NCI-H446 treated with DMSO at 0.1 percent for 48 hours (cell line): ENCODE measurements at places on chromosomes 11 and 22.

- DNase-seq = no peak
Measured at GRCh38 chr22:32376681-32377080, 19.0 kb downstream of the RFPL3 start.

DNA sequence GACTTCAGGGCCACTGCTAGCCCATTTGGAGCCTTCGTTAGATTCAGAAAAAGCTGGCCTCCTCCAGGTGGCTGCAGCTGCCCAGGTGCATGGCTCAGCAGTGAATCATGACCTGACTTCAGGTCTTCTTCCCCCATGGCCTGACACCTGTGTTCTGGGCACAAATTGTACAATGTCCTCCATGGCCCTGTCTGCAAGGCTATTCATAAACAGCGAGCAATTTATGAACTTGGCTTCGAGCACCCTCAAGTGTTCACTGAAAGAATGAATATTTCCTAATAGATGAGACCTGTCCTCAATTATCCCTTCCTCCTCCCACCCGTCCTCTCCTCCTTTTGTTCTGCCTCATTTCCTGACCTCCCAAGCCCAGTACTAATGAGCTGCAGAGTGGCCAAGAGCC lies 12.2 kb upstream of the VPS37C start:
- DNase-seq = peak; percentile 6

DNA sequence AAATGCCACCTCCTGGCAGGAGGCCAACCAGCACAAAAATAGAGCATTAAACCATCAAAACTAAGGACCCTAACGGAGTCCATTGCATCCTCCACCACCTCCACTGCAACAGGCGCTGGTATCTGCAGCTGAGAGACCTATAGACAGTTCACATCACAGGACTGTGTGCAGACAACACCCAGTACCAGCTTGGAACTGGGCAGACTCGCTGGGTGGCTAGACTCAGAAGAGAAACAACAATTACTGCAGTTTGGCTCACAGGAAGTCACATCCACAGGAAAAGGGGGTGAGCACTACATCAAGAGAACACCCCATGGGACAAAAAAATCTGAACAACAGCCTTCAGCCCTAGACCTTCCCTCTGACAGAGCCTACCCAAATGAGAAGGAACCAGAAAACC lies 11.6 kb upstream of the TMEM45B start:
- DNase-seq = no peak

DNA sequence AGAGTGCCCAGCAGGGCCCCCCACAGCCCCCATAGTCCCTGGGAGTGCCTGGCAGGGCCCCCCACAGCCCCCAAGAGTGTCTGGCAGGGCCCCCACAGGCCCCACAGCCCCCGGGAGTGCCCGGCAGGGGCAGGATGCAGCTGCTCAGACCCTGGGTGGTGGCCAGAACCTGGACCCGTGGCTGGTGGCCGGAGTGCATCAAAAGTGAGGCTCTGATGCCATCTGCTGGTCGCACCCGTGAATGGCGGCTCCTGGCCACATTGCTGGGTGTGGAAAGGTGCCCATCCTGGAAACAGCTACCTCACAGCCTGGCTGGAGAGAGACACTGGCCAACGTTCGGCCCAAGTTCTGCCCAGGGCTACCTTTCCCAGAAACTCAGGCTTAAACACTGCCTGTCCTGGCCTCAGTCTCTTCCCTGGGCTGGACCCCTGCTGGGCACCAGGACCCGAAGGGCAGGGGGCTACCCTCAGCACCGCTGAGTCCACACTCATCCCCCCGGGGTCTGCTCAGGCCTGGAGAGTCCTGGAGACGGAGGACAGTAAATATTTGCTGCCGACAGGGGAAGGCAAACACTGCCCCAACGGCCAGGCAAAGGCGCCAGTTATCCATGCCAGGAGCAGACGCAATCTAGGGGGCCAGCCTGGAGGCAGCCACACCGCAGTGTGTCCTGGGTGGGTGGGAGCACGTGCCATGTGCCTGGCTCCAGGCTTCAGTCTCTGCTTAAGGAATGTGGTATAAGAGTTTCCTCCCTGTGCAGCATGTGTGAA lies 4.4 kb downstream of the INS start:
- no peak for DNase-seq

DNA sequence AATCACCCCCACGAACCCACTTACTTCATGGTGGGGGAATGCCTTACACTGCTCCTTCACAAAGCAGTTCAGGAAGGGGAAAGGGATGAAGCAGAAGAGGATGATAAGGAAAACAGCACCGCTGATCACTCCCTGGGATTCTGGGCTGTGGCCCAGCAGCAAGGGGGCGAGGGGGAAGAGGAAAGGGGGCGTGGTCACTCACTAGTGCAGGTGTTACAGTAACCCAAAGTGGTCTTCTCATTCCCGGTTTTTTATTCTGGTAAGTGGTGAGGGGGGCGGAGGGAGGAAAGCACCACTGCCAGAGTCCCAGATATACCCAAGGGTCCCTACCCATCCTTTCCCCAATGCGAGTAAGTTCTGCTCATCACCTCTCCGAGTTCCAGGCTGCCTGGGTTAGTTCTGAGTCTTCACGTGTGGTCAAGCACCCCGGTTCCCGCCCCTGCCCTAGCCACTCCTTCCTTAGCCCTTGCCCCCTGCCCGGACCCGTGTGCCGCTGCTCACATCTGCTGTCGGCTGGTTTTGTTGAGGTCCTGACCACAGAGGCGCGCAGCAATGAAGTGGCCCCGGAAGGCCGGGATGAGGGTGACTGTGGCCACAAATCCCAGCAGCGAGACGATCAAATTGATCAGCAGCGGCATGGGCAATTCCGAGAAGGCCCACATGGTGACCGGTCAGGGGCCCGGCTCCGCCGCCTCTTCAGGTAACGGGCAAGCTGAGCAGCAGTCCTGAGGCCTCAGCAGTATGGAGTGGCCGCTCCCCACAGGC lies 477 bp downstream of the DPAGT1 start:
- no peak for DNase-seq

DNA sequence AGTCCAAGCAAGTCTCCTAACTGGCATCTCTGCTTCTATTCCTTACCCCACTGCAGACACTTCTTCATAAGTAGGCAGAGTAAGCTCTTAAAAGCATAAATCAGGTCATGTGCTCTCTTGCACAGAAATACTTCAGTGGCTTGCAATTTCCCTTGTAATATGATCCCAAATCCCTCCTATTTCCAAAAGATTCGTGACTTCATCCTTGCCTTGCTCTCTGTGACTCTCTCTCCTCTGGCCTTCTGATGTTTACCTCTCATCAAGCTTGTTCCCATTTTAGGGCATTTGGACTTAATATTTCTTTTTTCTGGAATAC lies 37.4 kb upstream of the NCR3LG1 start:
- DNase-seq = no peak

- no peak for DNase-seq
Measured at GRCh38 chr11:45543808-45544422, 121.5 kb downstream of the CHST1 start.

DNA sequence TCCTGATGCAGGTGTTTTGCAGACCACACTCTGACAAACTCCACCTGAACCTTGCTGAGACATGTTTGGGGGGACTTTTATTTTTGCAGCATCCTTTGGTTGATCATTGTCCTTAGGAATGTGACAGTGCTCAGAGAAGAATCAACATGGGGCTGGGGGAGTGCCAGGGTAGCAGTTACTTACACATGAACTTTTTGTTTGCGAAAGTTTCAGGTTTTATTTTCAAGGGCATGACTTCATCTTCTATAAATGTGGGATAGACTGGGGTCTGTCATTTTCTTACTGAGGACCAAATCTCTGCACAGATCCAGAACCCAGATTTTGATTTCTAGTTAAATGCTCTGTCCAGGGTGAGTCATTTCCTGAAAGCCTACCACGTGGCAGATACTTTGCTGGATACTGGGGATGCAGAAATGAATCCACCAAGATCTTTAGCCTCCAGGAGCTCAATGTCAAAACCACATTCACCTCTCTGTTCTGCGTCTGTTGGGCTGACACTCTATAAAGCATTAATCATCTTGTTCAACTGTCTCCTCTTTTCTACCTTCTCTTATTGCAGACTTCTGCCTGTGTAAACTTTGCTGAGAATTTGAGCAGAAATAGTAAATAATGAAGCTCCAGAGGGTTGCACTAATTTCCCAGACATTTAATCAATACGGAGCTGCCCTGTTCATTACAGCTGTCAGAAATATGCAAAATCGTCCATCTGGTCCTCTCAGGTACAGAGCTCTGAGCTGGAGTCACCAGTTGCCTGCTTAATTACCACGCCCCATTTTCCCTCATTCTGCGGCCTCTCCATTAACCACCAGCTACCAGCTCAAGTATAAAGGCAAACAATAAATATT lies 387.9 kb downstream of the MIAT start:
- peak; percentile 68 for DNase-seq

GRCh38 chr22:43426816-43427215 lies 15.0 kb downstream of the MPPED1 start:
- no peak for DNase-seq

- no peak for DNase-seq
Measured at GRCh38 chr11:3190600-3190999, 25.5 kb upstream of the OSBPL5 start.

- DNase-seq = no peak
Measured at GRCh38 chr11:28759311-28759710, 651.1 kb downstream of the METTL15 start.

DNA sequence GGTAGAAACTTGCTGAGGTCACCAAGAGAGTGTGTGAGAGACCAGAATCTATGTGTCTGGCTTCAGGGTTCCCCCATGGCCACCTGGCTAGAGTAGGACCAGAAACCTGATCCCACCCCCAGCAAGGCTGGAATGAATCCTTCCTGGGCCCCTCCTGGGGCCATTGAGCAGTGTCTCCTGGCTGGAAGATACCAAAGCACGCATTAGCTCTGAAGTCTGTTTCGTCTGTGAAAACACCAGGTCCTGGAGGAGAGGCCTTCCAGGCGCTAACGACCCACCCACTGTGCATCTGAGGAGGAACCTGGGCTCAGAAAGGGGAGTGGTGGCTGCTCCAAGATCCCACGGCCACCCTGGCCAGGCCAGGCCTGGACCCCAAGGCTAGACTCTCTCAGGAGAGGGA lies 15.5 kb upstream of the TSKU start:
- DNase-seq = no peak

DNA sequence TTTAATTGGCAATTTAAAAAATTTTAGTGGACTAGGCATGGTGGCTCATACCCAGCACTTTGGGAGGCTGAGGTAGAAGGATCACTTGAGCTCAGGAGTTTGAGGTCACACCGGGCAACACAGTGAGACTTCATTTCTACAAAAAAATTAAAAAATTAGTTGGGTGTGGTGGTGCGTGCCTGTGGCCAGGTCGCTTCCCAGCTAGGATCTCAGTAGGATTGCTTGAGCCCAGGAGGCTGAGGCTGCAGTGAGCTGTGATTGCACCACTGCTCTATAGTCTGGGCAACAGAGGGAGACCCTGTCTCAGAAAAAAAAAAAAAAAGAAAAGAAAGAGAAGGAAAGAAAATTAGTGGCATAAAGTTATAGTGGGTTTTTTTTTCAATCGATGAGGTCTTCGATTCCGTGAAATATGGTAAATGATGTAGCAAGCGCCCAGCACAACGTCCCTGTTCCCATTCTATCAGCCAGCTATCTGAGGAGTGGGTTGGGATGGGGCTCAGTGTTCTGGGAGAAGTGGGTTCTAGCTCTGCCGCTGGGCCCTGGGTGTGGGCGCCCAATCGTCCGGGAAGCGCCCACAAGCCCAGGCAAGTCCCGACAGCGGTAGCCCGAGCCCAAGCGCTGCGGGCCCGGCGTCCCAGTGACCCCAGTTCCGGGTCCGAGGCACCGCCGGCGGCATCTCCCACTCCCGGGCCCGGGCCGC lies 1.4 kb downstream of the FOSL1 start:
- DNase-seq = no peak

GRCh38 chr11:28673691-28674432 lies 565.7 kb downstream of the METTL15 start:
- no peak for DNase-seq

DNA sequence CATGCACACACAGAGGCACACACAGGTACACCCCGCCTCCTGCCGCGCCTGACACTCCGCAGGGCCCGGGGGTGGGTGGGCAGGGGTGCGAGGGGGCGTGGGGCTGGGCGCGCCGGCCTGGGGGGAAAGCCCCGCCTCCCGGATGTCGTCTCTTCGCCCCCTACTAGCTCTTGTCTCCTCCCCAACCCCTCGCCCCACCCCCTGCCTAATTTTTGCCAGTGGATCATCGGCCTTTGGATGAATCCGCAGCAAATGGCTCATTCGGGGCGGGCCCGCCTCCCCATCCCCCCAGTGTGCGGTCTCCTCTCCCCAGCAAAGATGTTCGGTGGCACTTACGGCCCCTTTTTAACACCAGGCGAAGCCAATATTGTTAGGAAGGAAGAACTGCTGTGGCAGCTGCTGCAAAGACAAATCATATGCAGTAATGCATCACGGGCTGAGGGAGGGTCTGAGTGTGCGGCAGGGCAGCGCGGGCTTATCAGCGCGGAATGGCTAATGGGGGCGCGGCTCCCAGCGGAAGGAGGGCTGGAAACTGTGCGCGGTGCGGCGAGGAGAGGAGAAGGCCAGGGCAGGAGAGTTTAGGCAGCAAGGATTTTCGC lies 13.4 kb upstream of the NECTIN1 start:
- DNase-seq = no peak
